ENCODE measurements at places on chromosomes 4 and X.
A peak's percentile ranks its signal among the peaks of the same experiment; 100 is the strongest.

GRCh38 chr4:139986106-139986505 lies 167.9 kb downstream of the MAML3 start:
- DNase-seq, result no peak

DNA sequence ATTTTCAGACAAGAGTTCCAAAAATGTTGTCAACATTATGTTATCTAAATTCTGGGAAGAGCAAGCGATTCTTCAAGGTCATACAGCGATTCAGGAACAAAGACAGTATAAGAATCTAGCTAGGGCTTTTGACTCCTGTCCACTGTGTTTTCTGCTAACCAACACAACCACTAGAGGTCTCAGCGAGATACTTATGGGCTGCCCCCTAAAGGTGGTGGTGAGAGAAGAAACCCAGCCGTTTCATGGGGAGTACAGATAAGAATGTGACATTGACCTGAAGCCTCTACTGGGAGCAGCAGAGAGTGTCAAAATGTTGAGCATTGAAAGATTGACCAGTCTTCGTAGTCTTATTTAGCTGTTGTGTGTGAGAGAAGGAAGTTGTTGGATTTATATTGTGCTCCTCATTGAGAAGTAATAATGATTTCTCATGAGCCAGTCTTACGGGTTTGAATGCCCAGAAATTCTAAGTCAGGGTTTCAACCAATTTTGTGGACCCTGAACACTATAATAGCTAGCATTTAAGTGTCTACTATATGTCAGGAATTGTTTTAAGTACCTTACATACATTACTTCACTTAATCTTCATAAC lies 168.3 kb downstream of the SPRY1 start:
- DNase-seq, result no peak

GRCh38 chr4:4689694-4690440 lies 148.0 kb upstream of the STX18 start:
- DNase-seq, result no peak

DNA sequence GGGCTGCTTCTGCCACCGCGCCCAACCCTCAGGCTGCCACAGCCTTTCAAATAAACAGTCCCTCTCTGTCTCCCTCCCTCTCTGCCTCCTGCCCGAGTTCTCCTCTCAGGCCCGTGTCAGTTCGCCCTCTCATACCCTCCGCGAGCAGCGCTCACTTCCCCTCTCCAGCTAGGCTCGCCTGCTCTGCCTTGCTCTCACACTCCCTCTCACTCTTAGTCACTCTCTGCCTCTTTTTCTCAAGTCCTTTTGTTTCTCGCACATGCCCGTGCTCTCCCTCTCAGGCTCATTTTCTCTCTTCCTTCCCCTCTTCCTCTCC lies 3.2 kb downstream of the EFNB1 start:
- no peak for DNase-seq

DNA sequence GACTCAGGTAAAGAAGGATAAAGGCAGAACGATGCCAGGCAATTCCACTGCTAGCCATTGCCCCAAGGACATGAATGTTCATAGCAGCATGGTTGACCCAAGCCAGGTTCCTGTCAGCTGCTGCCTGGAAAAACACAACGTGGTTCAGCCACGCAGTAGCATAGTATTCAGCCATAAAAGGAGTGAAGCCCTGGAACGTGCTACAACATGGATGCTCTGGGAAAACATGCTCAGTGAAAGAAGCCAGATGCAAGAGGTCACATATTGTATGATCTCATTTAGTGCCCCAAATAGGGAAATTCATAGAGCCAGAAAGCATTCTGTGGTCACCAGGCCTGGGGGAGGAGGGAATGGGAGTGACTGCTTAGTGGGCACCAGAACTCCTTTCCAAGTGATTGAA lies 129.8 kb downstream of the GPR143 start:
- no peak for DNase-seq

- no peak for DNase-seq
These were observed 25.3 kb downstream of the APBB2 start for GRCh38 chr4:41189076-41189475.

DNA sequence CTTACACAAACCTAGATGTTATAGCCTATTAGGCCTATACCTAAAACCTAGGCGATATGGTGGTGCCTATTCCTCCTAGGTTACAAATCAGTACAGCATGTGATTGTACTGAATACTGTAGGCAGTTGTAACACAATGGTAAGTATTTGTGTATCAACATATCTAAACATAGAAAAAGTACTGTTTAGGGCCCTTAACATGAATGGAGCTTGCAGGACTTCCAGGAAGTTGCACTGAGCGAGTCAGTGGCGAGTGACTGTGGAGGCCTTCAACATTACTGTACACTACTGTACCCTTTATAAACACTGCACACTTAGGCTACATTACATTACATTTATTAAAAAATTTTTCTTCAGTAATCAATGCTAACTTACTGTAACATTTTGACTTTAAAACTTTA lies 37.8 kb downstream of the WWC2 start:
- no peak for DNase-seq

- no peak for DNase-seq
These were observed 119.0 kb downstream of the RTL3 start for GRCh38 chrX:78540171-78540570.

DNA sequence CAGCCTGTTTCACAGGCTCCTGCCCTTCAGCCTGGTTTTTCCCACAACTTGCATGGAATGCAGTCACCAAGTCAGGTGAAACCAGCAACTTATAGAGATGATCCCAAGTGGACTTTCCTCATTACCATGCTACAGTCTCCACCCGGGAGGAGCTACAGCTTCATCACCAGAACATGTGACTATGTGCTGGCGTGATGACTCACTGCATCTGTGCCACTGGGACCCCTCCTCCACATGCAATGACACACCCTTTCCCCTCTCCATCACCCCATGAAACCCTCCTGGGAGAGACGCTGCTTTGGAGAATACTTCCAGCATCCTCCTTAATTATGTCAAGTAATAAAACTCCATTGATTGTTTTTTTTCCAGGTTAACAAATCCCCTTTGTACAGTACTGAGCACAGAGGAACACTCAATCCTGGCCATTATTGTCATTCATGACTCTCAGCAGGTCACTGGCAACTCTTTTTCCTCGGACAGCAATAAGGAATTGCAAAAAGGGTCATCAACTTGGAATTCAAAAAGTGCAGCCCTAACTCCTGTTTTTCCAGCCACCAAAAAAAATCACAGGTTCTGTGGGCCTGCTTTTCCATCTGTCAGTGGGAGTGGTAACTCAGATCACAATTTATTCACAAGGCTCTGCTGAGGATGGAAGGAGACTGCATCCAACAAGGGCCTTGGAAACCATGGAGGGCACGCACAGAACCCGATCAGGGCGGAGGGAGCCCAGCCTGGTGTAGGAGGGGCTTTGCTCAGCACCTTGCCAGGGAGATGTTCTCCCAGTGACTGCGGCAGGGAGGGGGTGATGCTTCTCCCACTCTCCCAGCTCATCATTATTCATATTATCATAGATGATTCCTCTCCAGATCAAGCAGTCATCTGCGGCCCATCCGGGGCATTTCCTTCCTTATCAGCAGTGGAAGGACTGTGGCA lies 17.4 kb downstream of the QDPR start:
- DNase-seq, result peak; percentile 40

DNA sequence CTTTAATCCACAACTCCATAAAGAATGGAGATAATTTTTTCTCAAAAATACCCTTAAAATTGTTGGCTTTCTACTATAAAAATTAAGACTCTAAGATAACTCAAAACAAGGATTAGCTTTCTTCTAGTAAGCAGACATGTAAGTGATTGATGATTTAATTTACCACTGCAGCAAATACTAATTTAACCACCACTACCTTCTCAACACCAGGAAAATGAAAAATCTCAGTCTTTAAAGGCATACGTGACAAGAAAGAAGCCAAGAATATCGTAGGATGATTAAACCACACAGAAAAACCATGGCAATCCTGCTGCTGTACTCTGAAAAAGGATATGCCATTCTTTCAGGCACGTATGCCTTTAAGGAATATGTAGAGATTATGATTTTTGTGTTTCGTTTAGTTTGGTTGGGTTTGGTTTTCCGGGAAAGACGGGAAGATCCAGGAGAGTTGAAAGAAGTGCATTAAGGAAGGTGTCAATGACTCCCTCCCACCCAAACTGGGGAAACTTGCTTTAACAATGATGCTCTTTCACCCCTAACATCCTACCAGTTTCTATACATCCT lies 881 bp downstream of the LRCH2 start:
- DNase-seq, result no peak

- DNase-seq, result no peak
These were observed 207.2 kb upstream of the SLIT2 start for GRCh38 chr4:20044502-20044911.

GRCh38 chrX:131791608-131792355 lies 231.3 kb upstream of the STK26 start:
- no peak for DNase-seq

GRCh38 chrX:28610746-28611145 lies 23.5 kb downstream of the IL1RAPL1 start:
- no peak for DNase-seq

- DNase-seq, result peak; percentile 15
These were observed 57.2 kb upstream of the BEX4 start for GRCh38 chrX:103157496-103158316.

GRCh38 chr4:8433136-8433535 lies 7.4 kb downstream of the ACOX3 start:
- DNase-seq, result no peak

DNA sequence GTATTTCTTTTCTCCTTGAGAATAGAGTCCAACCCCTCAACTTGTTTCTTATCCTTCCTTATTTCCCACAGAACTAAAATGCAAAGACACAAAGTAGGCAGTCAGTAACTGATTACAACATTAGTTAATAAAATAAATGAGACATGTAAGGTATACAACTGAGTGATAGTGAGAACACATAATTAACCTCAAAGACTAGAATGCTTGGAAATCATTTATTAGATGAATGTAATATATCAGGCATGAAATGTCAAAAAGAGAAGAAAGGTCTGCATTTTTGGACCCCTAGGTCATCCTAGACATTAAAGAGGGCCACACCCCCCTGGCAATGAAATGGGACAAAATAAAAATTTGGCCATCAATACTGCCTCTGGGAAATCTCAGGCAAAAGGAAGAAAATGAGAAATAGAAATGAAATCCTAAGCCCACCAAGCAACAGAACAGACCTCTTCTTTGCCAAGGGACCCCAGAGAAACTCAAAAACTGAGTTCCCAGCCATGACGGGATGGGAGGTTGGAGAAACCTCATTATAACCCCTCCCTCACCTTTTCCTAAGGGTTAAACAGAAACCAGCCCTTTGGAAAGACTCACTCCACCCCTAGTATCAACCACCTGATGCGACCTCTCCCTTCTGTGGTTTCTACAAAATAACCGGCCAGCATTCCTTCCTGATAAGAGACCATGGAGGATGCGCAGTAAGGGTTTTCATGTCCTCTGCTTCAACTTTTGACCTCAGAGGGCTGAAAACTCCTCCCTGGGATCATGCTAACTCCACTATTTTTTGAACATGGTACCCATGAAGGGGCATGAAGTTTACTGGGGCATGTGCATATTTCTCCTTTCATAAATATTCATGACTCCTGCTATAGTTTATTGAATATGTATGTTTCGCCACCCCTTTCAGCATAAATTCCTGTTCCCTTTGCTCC lies 90.0 kb upstream of the EXOC1L start:
- no peak for DNase-seq

- DNase-seq, result no peak
These were observed 200.3 kb downstream of the STPG2 start for GRCh38 chr4:97942951-97943350.

DNA sequence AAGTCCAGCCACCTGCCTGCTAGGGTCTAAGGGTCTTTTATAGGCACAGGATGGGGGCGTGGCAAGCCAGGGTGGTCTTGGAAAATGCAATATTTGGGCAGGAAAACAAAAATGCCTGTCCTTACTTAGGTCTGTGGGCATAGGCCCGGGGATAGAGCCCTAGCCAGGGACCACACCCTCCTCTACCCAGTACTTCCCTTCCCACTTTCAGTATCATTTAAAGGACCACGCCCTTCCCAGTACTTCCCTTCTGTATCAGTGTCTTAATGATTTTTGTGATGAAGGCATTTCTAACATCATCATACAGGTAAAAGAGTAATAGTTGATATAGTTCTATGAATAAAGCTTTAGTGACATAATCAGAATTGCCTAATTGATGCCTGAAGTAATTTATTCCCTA lies 11.4 kb downstream of the BANK1 start:
- no peak for DNase-seq

DNA sequence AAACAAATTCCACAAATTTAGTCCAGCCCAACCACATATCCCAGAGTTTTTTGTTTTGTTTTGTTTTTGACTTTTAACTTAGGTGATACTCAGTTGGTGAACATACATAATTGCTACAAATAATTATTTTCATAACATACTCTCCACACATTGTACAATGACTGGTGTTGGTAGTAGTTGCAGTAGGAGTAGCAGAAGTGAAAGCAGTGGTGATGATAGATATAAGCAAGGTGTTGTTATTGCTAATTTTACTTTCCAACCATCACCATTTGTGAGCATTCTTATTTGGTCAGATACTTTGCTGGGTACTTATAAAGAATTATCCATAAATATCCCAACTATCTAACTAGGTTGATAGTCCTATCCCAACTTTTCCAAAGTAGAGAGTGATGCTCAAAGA lies 47.3 kb downstream of the ARHGAP24 start:
- DNase-seq, result no peak

DNA sequence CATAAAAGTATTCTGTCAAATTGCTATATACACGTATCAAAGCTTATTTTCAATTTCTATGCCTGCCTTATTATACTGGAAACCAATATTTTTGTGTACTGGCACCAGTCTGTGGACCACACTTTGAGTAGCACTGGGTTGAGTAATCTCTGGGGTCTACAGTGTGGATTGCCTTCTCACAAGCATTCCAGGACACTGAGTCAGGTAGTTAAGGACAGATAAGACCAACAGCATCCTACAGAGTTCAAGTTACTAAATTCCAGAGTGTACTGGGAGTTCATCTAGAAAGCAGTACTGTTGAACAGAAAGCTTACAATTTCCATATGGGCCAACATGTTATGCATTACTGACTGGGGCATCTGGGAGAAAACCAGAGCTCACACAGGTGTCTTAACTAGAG lies 61.8 kb downstream of the VMA21 start:
- DNase-seq, result no peak

- DNase-seq, result no peak
These were observed 358.9 kb downstream of the FBXO8 start for GRCh38 chr4:173924561-173924960.

- DNase-seq, result peak; percentile 52
These were observed 990 bp downstream of the HNRNPD start for GRCh38 chr4:82372517-82373485.

DNA sequence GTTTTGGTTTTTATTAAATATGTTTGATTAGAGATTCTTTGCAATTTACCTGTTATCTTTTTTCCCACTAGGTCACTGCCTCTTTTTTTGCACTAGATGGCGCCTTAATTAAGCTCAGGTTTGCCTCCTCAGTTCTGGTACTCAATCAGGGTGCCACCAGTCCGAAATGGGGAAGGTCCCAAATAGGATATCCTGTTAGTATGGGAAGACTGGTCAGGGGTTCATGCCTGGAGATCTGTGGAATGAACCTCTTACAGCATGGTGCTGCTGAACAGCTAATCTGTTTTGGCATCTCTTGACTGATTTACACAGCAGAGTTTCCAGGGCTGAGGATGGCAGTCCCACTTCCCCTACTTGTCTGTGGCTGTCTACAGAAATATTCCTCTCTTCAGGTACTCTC lies 24.2 kb upstream of the VSIG1 start:
- no peak for DNase-seq

Data from caudate nucleus (tissue), 63 donors.